ENCODE measurements at places on chromosomes 6 and 20.

DNA sequence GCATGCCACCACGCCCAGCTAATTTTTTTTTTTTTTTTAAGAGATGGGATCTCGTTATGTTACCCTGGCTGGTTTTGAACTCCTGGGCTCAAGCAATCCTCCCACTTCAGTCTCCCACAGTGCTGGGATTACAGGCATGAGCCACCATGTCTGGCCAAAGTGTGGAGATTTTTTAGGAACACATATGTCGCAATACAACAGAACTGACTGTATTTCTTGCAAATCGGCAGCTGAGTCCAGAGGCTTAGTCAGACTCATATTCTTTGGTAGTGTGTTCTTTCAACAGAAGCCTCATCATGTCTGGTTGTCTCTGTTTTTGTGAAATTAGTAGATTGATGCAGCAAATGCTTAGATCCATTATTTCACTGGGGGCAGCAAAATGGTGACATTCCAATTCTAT is 23.9 kb upstream of the CD164 start:
- no peak for DNase-seq

GRCh38 chr6:34340394-34340793 is 52.1 kb downstream of the NUDT3 start:
- no peak for DNase-seq

DNA sequence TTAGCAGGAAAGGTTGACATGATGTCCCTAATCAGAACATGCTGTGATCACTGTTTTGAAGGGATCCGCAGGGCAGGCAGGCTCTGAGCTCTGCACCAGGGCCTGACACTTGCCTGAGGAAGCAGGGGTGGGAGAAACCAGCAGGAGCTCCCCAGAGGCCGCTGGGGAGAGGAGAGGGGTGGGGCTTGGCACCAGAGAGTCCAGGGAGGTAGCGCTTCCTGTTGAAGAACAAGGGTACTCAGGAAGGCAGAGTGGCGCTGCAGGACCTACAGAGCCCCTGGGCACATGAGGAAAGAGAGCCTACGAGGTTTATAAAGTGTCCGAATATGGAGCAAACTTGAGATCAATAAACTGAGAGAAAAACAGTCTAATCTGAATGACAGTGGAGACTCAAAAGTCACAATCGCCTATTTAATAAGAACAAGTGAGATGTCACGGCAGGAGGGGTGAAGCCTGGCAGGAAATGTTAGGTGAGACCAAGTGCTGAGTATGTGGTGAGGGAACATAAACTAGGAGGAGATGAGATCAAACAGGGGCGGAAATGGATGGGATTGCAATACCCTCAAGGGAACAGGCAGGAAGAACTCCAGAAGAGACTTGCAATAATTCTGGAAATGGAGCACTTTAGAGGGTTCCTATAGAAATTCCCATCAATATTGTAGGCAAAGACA is 5.8 kb upstream of the TBXT start:
- DNase-seq: no peak

- no peak for DNase-seq
These were observed 191.4 kb downstream of the SLC16A10 start for GRCh38 chr6:111278731-111279130.

DNA sequence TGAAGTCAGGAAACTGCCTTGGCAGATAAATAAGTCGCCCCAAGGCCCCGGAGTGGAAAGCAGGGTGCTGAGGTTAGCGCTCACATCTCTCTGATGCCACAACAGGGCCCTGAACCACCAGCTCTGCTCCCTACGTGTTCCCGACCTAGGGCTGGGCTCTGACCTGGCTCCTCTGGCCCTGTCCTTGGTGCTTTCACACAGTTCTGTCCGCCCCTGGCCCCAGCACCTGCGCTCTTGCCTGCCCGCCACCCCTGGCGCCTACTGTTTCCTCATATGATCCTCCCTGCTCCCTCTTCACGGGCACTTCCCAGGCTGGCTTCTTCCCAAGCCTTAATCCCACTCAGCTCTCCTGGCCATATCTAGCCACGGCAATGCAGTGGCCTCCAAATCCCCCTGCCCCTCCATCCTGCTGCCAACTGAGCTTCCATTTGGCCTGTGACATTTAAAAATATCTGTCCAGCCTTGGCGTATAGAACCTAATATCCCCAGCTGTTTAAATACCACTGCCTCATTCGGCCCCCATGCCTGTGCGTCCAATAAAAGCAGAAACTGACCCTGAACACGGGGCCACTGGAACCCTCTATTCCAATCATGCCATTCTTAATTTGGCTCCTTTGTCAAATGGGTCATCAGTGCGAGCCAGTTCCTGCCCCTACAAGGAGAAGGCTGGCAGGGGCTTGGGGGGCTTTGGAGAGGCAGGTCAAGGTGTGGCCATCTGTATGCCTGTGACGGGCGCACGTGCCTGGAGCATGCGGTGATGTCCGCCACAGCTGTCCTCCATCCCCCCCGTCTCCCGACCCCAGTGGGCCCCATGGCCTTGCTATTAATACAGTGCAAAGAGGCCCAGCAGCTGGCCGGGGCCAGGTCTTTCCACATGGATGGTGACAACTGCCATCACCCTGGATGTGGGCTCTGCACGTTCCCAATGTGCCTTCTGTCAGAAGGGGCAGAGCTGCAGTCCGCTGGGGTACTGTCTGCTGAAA is 27.7 kb downstream of the GNAS-AS1 start:
- no peak for DNase-seq

DNA sequence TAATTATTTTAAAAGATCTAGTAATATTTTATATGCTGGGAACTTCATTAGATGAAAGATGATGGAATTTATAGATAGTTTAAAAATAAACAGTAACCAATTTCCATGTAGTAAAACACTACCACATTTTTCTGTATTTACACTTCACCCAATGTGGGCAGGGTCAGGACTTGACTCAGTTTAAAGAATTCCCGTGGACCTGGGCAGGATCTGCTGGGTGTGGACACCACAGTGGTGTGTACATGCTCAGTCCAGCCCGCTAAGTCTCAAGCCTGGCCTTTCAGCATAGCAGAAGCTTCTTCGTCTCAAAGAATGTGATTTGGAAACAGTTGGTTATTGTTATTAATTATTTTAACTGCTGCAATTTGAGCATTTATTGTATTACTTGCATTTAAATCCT is 364.2 kb downstream of the SYNE1 start:
- no peak for DNase-seq

DNA sequence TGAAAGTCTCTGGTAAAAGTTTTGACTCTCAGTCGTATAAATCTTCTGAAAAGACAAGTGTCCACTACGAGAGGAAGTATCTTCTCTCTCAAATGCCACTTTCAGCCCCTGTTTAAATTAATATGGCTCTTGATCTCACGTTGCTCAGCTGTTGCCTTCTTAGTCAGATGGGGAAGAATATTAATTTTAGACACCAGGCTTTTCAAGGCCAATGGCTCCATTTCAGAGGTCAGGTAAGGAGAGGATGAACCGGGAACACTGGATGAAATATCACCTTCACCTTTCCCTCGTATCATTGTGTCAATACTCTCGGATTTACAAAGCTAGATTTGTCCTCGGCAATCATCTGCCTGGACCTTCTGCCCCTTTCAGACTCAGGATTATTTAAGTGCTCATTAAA is at the start of gene MYLK4:
TSS of gene MYLK4 (minus strand) at position 91 of the 400 bp plus-strand sequence. CDS start 1,628 bp downstream, outside the sequence.
- DNase-seq: no peak

- no peak for DNase-seq
These were observed 22.9 kb upstream of the FAM83D start for GRCh38 chr20:38903335-38903734.

GRCh38 chr6:46921059-46921458 is 679 bp downstream of the ADGRF5 start:
- no peak for DNase-seq

GRCh38 chr20:1315804-1316203 is 13.1 kb downstream of the SDCBP2 start:
- no peak for DNase-seq

- no peak for DNase-seq
These were observed 17.9 kb downstream of the EDN3 start for GRCh38 chr20:59318201-59318790.

GRCh38 chr6:169953686-169954085 is 202.3 kb downstream of the ERMARD start:
- DNase-seq: no peak

DNA sequence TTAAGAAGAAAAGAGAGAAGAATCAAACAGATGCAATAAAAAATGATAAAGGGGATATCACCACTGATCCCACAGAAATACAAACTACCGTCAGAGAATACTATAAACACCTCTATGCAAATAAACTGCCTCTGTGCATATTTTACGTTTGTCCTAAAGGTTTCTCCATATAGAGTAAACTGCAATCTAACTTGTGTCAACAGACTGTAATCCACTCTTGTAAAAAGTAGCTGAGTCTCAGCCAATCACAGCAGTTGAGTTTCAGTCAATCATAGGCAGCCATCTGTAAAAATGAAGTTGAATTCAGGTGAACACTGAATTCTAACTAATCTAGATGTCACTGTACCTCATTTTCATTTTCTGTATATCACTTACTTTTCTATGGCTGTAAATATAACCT is 112.2 kb upstream of the SYNCRIP start:
- no peak for DNase-seq

DNA sequence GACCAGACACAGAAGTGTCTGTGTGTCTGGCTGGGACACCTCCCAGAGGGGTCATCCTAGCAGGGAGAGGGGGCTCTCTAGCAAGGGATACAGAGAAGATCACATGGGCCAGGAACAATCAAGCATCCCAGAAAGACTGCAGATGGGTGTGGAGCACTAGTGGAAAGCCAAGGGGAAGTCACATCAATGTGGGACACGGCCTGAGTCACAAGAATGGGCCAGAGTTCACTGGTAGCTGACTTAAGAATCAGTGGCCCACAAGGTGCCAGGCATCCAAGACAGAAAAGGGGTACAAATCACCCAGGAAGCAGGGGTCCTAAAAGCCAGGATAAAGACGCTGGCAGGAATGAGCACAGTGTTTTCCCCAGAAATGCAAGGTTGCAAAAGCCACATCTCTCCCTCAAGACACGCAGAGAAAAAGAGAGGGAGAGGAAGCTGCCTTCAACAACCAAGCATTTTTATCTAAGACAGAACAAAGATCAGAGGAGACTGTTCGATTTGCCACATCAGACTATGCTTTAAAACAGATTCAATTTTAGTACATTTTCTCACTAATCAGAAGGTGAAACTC is 113.6 kb upstream of the DST start:
- DNase-seq: no peak

DNA sequence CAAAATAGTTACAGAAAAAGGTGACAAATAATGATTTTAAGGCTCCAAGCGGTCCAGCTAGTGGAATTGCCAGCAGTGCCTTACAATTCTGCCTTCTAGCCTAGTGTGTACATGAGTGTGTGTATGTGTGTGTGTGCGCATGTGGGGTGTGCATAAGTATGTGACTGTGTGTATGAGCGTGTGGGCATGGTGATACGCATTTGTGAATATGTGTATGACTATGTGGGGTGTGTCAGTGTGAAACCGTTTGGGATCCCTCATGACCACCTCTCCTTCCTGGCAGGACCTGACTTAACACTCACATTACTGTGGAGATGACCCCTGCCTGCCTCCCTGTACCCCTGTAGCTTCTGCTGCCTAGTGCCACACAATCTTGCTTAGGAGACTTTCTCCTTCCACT is 40.4 kb upstream of the RNF182 start:
- DNase-seq: no peak

- no peak for DNase-seq
These were observed 111.6 kb downstream of the RTN4IP1 start for GRCh38 chr6:106517706-106518105.

GRCh38 chr6:116801971-116802370 is 26.9 kb downstream of the GPRC6A start:
- DNase-seq: no peak

- DNase-seq: no peak
These were observed 232.7 kb upstream of the TENT5A start for GRCh38 chr6:81985191-81985590.

- DNase-seq: no peak
These were observed 34.1 kb downstream of the CDS2 start for GRCh38 chr20:5160882-5161281.

DNA sequence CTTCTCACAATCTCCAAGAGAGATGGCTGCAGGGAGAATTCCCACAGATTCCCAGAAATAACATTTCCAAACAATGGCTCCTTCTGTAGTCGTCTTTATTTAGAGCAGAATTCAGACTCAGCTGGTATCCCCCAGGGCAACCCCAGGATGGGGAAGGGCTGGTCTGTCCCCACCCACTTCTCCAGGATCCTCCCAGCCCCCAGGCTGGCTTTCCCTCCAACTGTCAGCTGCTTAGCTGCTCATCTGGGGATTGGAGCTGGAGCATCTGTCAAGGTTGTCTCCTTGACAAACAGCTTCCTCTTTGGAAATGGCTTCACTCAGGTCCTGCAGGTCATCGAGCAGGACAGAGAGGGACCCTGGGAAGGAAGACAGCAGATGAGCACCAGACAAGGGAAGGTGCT is 3.5 kb upstream of the PSORS1C2 start:
- no peak for DNase-seq

- DNase-seq: no peak
These were observed 90.9 kb downstream of the ANKS1A start for GRCh38 chr6:34979994-34980393.

DNA sequence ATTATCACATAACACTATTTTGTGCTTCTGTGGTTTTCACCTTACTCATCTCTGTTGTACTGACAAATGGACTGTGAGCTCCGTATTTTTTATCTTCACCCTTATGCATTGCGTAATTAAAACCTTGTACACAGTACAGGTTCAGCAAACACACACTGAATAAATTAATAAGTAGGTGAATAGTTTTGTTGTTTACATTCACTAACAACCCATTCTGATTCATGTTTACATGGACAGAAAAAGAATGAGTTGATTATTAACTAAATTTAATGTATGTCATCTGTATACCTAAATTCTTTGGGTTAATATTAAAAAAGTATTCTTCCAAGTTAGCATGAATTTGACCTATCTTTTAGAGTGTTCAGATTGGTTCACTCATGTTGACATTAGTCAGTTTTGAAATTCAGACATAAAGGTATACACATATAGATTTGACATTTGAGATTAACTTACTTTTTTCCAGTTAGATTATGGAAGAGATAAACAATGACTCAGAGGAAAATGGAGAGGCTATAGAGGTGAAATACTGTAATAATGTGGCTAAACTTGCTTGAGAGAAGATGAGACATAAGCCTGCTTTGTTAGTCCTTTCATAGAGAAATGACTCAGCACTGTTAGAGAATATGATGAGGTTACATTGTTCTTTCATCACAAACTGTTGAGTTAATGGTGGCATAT is 541.7 kb upstream of the FLRT3 start:
- DNase-seq: no peak

GRCh38 chr6:132675002-132675401 is 16.0 kb upstream of the TAAR1 start:
- no peak for DNase-seq

GRCh38 chr6:43914272-43915147 is 144.5 kb downstream of the VEGFA start:
- no peak for DNase-seq

- DNase-seq: no peak
These were observed 30.2 kb downstream of the TMX4 start for GRCh38 chr20:7989379-7989778.
